Astrocyte (in vitro differentiated cells and primary cell): ENCODE measurements at places on chromosomes 3 and 15.

- H3K4me1 ChIP-seq, result no peaks in the 10 kb centered on the region
- DNase-seq, result no peak
- no peak overlapping the region for H3K27ac ChIP-seq
- no peaks in the 10 kb centered on the region for H3K27me3 ChIP-seq
- no peaks in the 10 kb centered on the region for H3K36me3 ChIP-seq
Observed at GRCh38 chr3:8307545-8308110, 194.0 kb upstream of the LMCD1 start.

- no peaks in the 10 kb centered on the region for H3K36me3 ChIP-seq
- peak; percentile 55 for DNase-seq
- no peaks in the 10 kb centered on the region for H3K27me3 ChIP-seq
Observed at GRCh38 chr3:154971771-154972326, 108.3 kb upstream of the MME start.

GRCh38 chr15:39165020-39165706, 415.7 kb upstream of the THBS1 start:
- H3K27me3 ChIP-seq, result no peaks in the 10 kb centered on the region
- peak; percentile 74 for DNase-seq
- H3K4me1 ChIP-seq, result peaks cover 4% of the 10 kb centered on the region
- no peak overlapping the region for H3K4me3 ChIP-seq

DNA sequence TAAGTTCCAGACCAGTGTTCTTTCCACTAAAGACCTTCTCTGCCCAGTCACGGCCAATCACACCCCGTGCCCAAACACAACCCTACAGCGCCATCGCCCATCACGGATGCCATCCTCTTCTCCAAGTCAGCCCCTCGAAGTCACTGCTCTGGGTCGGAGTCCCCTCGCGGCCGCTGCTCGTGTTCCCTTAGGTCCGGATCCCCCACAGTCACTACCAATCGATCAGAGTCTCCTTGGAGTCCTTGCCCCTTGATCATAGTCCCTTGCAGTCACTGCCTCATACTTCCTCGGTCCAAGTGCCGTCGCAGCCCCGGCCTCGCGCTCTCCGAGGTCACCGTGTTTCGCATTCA, 461 bp downstream of the PCYT1A start:
- H3K27me3 ChIP-seq, result no peaks in the 10 kb centered on the region
- peak overlapping the region; percentile 97 for H3K4me3 ChIP-seq

DNA sequence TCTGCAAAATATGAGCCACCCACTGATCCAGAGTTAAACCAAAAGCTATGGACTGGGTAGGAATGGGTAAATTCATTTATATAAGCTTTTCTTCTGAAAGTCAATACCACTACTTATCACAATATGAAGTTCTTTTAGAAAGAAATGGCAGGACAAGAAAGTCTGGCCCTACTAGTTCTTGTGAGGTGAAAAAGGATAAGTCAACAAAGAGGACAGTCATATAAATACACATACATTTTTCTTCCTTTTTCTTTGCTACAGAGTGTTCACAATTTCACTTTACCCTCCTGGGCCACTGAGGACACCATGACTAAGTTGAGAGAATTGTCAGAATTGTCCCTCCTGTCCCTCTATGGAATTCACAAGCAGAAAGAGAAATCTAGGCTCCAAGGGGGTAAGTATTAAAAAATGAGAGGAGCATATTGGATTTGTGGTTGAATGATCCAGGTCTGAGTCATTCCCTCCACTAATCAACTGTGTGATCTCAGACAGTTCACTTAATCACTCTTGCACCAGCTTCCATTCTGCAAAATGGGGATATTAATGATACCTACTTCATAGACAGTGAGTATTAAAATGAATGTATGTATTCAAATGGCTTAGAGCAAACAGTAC, 27.6 kb downstream of the ACP3 start:
- H3K36me3 ChIP-seq, result no peaks in the 10 kb centered on the region
- DNase-seq, result peak; percentile 75
- no peaks in the 10 kb centered on the region for H3K27me3 ChIP-seq
- H3K4me3 ChIP-seq, result no peak overlapping the region

- no peaks in the 10 kb centered on the region for H3K4me1 ChIP-seq
- H3K36me3 ChIP-seq, result no peaks in the 10 kb centered on the region
- DNase-seq, result peak; percentile 53
- H3K4me3 ChIP-seq, result no peak overlapping the region
Observed at GRCh38 chr3:184284696-184285095, 8.9 kb downstream of the ECE2 start.

DNA sequence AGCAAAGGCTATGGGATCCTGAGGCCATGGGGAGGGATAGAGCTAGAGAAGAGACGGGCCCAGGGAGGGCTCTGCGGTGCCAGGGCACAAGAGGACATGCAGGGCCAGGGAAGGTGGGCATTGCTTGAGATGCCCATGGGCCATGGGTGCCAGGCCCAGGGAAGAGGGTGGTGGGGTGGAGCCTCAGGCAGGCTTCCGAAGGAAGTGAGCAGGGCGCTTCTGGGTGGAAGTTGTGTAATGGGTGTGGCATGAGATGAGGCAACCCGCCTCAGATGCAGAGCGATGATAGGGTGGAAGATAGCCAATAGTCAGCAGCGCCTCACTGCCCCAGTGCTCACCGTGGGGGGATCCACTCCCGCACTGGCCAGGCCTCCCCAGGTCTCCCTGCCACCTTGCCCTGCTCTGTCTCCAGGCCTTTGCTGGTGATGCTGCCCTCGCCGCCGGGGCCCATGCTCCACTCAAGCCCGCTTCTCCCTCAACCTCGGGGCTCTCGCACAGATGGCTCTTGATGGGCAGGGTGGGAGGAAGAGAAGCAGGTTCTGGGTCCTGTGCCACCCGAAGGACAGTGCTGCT, 51.4 kb downstream of the DNAJB8 start:
- H3K27ac ChIP-seq, result no peak overlapping the region
- H3K36me3 ChIP-seq, result no peaks in the 10 kb centered on the region
- no peak overlapping the region for H3K4me3 ChIP-seq
- peaks cover 16% of the 10 kb centered on the region for H3K4me1 ChIP-seq

GRCh38 chr3:39011191-39011736, 40.5 kb downstream of the SCN11A start:
- no peak overlapping the region for H3K27ac ChIP-seq
- no peak overlapping the region for H3K4me3 ChIP-seq
- H3K4me1 ChIP-seq, result no peaks in the 10 kb centered on the region
- no peaks in the 10 kb centered on the region for H3K36me3 ChIP-seq
- peaks cover 3% of the 10 kb centered on the region for H3K27me3 ChIP-seq

- no peak overlapping the region for H3K27ac ChIP-seq
- no peaks in the 10 kb centered on the region for H3K36me3 ChIP-seq
- H3K4me1 ChIP-seq, result peaks cover 8% of the 10 kb centered on the region
Observed at GRCh38 chr3:13655061-13655913, 106.4 kb downstream of the FBLN2 start.

DNA sequence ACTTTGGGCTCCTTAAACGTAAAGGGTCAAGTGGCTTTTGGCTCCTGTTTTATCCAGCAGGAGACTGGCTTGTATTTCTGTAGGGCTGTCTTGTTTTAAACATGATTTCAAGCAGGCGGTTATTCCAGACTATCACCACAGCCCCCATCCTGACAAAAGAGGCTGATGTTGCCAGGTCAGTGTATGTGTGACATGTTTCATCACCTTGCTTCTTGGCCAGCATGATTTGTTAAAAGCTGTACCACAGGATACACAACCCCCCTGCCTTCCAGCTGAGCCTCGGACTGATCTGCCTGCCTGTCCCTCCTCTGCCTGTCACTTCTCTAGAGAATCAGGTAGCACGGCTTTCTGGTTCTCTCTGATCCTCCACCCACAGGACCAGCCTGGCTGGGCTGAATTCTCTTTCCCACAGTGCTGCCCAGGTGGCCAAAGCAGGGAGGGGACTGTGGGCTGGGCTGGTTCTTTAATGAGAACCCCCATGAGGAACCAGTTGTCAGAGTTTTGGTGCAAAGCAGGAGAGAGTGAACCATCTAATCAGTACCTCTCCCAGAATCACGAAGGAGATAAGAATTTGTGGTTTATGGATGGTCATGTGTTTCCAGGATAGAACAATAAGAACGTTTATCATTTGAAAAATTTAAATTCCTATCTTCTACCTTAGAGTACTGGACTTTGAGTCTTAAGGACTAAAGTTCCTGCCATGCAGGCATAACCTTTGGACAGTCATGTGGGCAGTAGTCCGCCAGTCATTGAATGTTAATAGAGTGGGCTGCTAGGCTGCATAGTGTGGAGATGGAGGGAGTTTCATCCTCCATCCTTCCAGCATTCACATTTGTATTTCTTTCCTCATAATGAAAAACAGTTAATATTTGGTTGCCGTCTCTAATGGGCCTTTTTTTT, 8.8 kb downstream of the ABHD6 start:
- no peaks in the 10 kb centered on the region for H3K4me1 ChIP-seq
- H3K27me3 ChIP-seq, result no peaks in the 10 kb centered on the region
- no peak overlapping the region for H3K4me3 ChIP-seq
- DNase-seq, result no peak

GRCh38 chr15:36898536-36899126, 201.7 kb downstream of the MEIS2 start:
- no peak overlapping the region for H3K4me3 ChIP-seq
- peaks cover 12% of the 10 kb centered on the region for H3K36me3 ChIP-seq
- H3K27me3 ChIP-seq, result no peaks in the 10 kb centered on the region
- H3K27ac ChIP-seq, result no peak overlapping the region

DNA sequence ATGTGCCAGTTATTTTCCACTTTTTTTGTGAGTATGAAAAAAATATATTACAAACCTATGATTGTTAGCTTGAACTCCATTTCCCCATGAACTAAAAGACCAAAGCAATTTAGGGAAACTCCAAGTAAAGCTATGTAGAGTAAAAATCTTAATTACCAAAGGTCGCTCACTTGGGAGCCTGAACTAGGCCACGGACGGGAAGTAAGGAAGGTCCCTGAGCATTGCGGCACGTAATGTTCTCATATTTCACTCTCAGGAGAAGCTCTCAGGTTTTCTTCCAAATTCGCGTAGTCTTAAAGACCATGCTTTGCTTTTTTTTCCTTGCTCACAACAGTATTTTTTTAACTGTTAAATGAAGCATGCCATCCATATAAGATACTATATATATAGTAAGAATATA, 215.3 kb upstream of the RARB start:
- no peaks in the 10 kb centered on the region for H3K27me3 ChIP-seq
- DNase-seq, result no peak
- H3K4me1 ChIP-seq, result no peaks in the 10 kb centered on the region
- H3K4me3 ChIP-seq, result no peak overlapping the region

DNA sequence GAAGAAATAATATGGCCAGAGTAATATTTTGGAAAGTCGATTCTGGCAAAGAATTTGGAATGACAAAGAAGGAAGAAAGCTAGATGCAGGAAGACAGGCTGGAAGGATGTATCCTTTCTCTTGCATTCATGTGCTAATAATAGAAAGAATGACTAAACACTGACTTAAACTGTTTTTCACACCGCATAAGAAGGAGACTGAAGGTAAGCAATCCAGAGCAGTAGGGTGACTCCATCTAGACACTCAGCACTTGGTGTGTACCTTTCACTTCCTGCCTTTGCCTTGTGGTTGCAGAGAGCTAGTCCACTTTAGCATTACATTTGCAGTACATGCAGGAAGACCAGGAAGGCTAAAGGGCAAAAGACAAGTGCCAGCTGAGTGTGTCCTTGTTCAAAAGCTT, 234.6 kb downstream of the RBMS3 start:
- no peaks in the 10 kb centered on the region for H3K27me3 ChIP-seq
- no peaks in the 10 kb centered on the region for H3K36me3 ChIP-seq
- H3K4me1 ChIP-seq, result peaks cover 27% of the 10 kb centered on the region
- H3K27ac ChIP-seq, result peak overlapping the region; percentile 29

- H3K4me3 ChIP-seq, result no peak overlapping the region
- no peak for DNase-seq
- peaks cover 3% of the 10 kb centered on the region for H3K4me1 ChIP-seq
- H3K36me3 ChIP-seq, result peaks cover 16% of the 10 kb centered on the region
- H3K27ac ChIP-seq, result no peak overlapping the region
- no peaks in the 10 kb centered on the region for H3K27me3 ChIP-seq
Observed at GRCh38 chr3:141434255-141434654, 52.6 kb upstream of the RASA2 start.

GRCh38 chr15:88341006-88341405, 84.5 kb upstream of the NTRK3 start:
- H3K36me3 ChIP-seq, result no peaks in the 10 kb centered on the region
- H3K4me3 ChIP-seq, result no peak overlapping the region
- H3K27ac ChIP-seq, result no peak overlapping the region
- no peaks in the 10 kb centered on the region for H3K4me1 ChIP-seq
- DNase-seq, result no peak

DNA sequence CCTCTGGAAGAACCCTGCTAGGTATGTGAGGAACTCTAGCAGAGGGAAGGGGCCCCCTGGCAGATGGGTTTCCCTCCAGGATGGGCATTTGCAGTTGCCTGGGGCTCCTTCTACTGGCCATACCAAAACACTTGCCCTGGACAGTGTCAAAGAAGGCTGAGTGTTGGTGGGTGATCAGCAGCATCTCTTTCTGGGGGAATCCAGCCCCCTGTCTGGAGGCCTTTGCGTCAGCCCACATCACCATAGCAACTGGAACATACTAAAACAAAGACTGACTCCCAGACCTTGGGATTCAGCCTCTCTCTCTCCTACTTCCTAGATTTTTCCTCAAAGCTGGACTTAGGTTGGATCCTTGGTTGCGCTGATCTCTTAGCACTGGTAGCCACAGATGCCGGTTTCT, 8.1 kb downstream of the CEMIP start:
- H3K4me1 ChIP-seq, result no peaks in the 10 kb centered on the region
- no peak for DNase-seq
- peaks cover 3% of the 10 kb centered on the region for H3K27me3 ChIP-seq
- no peak overlapping the region for H3K4me3 ChIP-seq

GRCh38 chr3:13858768-13859520, 20.9 kb downstream of the WNT7A start:
- no peaks in the 10 kb centered on the region for H3K36me3 ChIP-seq
- no peak for DNase-seq
- H3K4me3 ChIP-seq, result no peak overlapping the region

GRCh38 chr15:94253742-94254141, 22.4 kb downstream of the MCTP2 start:
- no peak overlapping the region for H3K4me3 ChIP-seq
- no peaks in the 10 kb centered on the region for H3K27me3 ChIP-seq
- no peaks in the 10 kb centered on the region for H3K36me3 ChIP-seq

DNA sequence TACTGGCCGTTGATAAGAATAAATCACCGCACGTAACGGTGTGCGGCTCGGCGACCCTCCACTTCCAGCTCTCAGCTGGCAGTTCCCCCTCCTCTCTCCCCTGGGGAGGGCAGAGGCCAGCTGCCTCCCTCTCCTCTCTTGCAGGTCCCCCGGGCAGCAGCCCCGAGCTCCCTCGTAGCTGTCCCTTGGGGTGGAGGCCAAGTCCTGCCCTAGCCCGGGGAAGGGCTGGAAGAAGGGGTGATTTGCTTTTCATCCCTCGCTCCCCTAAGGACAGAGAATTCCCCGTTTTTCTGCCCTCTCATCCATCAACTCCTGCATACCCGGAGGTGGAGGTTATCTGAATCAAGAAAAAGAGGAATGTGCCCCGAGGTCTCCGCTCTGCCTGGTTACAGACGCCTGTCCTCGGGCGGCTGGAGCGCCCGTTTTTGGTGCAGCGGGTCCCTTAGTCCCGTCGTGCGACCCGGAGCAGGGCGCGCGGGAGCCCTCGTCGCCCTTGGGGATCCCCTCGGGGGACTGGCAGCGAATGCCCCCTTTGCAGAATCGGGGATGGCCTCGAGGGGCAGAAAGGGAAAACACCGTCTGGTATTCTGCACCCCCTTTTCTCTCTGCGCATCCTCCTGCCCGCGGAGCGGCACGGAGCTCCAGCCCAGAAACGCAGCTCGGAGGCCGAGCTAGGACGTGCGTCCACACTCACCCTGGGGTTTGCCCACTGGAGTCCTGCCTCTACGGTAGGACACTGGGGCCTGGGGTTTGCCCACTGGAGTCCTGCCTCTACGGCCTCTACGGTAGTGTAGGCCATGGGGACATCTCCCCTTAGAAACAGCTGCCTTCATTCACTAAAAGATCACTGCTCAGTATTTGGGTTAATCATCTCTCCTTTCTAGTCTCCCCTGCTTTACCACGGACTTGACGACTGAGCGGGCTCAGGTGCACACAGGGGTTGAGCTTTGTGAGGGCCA, 2.2 kb downstream of the PTPRG start:
- peaks cover 26% of the 10 kb centered on the region for H3K4me1 ChIP-seq
- no peaks in the 10 kb centered on the region for H3K36me3 ChIP-seq
- H3K4me3 ChIP-seq, result peak overlapping the region; percentile 76
- no peaks in the 10 kb centered on the region for H3K27me3 ChIP-seq
